ENCODE measurements at places on chromosomes 11 and 22.

GRCh38 chr11:126318574-126319373 is 14.9 kb downstream of the DCPS start:
- DNase-seq = peak; percentile 17

DNA sequence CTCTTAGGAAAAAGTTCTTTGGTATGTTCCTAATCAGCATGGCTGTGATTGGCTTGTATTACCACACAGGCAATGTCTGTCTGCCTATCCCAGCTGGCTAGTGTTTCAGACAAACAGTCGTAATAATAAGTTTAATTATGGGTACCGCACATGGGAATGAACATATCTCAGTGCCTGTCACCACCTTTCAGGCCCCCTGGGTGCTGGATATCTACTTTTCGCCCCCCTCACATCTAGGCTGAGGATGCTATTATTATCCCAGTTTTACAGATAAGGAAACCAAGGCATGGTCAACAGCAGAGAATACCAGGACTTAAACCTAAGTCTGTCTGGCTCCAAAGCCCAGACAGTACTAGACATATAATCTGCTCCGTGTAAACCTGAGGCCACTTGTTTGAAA is 174.8 kb downstream of the SPON1 start:
- no peak for DNase-seq

DNA sequence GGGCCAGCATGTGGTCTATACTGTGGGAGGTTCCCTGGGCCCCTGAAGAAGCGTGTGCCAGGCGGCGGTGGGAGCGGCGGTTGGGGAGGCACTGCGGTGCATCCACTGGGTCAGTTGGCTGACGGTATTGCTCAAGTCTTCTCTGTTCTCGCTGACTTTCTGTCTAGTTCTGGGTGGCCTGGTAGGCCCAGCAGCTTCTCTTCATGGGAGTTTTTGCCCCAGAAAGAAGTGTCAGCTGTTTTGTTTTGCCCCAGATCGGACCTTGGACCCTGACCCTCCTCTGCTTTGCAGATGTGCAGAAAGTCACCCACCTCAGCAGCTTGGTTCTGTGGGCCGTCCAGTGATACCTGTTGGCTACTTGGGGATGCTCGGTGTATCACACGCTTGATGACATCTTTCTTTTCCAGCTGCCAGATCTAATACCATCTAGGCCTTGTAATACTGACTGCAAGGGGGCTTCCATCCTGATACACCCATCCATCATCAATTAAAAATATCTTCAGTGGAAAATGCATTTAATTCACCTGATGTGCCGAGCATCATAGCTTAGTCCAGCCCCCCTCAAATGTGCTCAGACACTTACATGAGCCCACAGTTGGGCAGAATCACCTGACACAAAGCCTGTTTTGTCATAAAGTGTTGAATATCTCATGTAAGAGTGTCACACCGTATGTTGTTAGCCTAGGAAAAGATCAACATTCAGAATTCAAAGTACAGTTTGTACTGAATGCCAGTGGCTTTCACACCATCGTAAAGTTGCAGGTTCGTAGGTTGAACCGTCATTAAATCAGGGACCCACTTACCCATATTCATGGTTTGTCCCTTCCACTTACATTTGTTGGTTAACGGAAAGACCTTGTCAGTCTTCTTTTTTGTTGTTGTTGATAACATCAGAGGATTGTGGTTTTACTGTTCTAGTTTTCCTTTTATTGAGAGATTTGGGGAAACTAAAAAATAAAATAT is 13.9 kb downstream of the ZBED4 start:
- DNase-seq = no peak

- DNase-seq = no peak
These were observed 8.6 kb upstream of the ARHGAP8 start for GRCh38 chr22:44743804-44744211.

GRCh38 chr11:109432105-109432504 is 10.1 kb downstream of the C11orf87 start:
- no peak for DNase-seq

GRCh38 chr22:45804986-45805325 is 133.3 kb downstream of the ATXN10 start:
- no peak for DNase-seq

GRCh38 chr22:28488825-28489224 is 190.8 kb downstream of the TTC28 start:
- DNase-seq = no peak

DNA sequence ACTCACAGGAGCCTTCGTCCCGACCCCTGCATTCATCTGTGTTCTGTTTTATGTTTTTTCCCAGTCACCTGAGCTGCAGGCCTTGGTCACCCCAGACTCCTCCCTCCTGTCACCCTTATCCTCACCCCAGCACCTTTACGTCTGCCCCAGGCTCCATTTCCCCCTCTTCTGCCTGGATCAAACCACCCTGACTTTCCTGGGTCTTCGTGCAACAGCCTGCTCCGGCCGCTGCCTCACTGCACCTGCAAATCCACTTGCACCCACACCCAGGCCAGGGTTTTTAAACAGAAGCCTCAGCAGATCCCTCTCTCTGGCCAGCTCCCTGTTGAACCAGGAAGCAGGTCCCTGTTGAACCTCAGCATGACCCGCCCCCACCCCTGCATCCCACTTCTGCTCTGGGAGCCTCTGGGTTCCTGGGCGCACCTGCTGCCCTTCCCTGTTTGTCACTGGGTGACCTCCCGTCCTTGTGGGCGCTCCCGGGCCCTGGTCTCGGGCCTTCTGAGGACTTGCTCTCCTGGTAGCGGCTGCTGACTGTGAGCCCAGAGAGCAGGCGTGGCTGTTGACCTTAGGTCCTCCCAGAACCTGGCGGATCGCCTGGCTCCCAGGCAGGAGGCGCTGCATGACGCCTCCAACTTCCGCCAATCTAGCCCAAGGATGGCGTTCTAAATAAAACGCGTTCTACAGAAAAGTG is 12.8 kb downstream of the MAPK8IP2 start:
- DNase-seq = no peak

DNA sequence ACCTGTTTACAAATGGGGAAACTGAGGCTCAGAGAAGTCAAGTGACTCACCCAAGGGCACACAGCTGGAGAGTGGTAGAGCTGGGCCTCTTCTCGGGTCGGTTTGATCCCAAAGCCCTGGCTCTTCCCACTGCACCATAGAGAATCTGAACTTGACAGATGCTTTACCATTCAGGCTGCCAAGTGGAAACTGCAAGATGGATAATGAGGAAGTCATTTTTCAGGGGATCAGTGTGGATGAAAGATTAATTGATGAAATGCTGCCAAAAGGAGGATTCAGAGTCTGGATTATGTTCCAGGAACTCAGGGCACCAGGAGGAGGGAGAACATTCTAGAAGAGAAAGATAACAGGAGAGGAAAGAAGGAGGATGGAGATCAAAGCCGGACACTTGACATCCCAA is 185.9 kb upstream of the ZBED5 start:
- no peak for DNase-seq

- no peak for DNase-seq
These were observed 79.1 kb downstream of the TBC1D22A start for GRCh38 chr22:46841522-46841921.

GRCh38 chr11:111155021-111155420 is 90.5 kb upstream of the POU2AF2 start:
- no peak for DNase-seq

DNA sequence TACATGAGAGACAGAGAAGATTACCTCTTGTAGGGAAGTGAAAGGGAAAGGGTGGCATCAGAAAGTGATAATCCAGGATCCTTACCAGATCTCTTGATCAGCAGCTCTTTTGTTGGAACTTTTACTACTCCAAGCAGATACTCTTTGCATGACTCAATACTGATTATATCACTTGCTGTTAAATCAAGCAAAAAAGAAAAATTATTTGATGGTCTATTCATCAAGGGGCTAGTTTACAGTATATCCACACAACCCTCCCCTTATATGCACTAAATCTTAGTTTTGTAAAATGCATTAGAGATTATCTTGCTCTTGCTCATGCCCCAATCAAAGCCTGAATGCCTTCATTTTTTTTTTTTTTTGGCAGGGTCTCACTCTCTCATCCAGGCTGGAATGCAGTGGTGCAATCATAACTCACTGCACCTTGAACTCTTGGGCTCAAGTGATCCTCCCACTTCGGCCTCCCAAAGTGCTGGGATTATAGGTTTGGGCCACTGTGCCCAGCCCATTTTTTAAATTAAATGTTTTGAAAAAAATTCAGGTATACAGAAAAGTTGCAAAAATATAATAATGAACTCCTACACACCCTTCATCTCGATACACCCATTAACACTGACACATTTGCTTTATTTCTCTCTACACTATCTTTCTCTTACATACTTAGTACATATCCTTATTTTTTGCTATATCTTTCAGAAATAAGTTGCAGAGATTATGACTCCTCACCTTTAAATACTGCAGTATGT is 76.1 kb upstream of the UCP3 start:
- DNase-seq = no peak

DNA sequence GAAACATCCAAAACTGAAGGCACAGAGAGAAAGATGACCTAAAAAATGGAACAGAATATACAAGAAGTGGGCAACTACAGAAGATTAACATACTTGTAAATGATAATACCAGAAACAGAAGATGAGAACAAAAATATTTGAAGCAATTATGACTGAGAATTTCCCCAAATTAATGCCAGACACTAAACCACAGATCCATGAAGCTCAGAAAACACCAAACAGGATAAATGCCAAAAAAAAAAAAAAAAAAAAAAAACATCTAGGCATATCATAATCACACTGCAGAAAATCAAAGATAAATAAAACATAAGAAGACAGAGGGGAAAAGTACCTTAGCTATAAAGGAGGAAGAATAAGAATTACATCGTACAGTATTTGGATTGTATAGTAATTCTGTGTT is 65.3 kb downstream of the JAM3 start:
- no peak for DNase-seq

DNA sequence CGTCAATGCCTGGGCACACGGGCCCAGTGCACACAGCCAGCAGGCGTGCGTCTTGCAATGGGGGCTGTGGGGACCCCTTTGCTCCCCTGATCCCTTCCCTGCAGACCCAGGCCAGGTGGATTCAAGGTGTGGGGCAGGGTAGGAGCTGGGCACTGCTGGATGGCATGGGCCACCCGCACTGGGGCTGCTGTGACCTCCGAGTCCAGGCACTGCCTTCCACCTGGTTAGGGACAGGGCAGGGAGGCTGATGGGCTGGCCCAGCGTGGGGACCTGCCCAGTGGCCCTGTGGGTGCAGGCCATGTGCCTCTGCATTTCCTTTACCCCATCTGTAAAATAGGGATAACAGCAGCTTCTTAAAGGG is 22.9 kb downstream of the KCNQ1 start:
- no peak for DNase-seq

DNA sequence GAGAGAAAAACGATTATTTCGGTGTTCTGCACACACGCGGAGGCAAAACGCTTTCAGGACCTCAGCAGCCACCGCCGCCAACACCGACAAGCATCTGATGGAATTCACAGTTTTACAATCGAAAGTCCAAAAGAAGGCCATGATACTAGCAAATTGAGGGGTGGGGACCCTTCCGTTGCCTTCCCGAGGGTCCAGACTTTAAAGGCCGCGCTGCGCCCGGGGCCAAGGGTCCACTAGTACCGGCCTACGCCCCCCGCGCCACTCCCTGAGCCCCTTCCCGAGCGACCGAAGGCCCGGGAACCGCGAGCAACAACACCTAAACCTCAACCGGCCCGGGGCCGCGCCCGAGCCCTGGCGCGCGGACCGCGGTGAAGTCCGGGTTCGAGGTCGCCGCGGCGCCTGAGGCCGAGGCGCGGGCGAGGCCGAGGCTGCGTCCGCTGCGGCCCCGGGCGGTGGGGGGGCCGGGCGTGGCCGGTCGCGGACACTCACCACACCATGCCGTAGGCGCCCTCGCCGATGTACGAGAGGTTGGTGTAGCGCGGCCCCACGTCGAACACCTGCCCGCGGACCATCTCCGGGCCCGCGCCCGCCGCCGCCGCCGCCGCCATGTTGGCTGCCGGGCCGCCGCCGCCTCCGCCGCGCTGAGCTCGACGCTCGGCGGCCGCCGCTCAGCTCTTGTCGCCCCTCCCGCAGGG is 465 bp downstream of the MAPK1 start:
- DNase-seq = peak; percentile 28

- no peak for DNase-seq
These were observed 45.9 kb upstream of the RTL6 start for GRCh38 chr22:44543781-44544477.

- DNase-seq = no peak
These were observed 5.5 kb downstream of the HRAS start for GRCh38 chr11:529728-530411.

DNA sequence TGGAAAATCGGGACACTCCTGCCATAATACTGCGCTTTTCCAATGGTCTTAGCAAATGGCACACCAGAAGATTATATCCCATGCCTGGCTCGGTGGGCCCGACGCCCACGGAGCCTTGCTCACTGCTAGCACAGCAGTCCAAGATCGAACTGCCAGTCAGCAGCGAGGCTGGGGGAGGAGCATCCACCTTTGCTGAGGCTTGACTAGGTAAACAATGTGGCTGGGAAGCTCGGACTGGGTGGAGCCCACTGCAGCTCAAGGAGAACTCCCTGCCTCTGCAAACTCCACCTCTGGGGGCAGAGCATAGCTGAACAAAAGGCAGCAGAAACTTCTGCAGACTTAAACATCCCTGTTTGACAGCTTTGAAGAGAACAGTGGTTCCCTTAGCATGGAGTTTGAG is 15.6 kb downstream of the PTH start:
- DNase-seq = no peak

- peak; percentile 47 for DNase-seq
These were observed 10.6 kb downstream of the HSD17B12 start for GRCh38 chr11:43690929-43691725.

- DNase-seq = no peak
These were observed 73.7 kb upstream of the CTSC start for GRCh38 chr11:88411265-88411664.

- no peak for DNase-seq
These were observed 2.0 kb downstream of the RIC8A start for GRCh38 chr11:209275-210121.

DNA sequence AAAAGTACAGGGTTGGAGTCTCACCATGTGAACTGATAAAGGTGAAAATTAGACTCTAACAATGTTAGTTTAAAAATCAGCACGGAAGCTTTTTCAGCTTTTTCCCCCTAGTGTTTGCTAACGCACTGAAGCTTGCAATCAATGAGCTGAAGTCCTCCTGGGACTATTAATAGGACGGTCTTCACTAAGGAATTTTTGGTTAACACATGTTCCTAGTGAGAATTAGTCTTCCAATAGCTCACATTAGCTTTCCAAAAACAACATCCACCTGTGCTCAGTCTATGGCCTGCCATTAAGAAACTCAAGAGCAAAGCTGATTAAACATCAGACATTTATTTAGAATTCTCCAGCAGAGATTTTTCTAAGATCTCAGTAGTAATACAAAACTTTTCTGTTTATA is 26.7 kb upstream of the DDI1 start:
- no peak for DNase-seq

Data from NAMALWA (cell line).